GOT3 (cell line): ENCODE measurements at places on chromosomes 1 and 21.

GRCh38 chr1:116243333-116244054 lies 129.6 kb upstream of the ATP1A1 start:
- DNase-seq, result no peak

GRCh38 chr1:223695014-223695548 lies 17.3 kb upstream of the CAPN2 start:
- DNase-seq, result no peak

GRCh38 chr21:36718951-36719501 lies 20.1 kb downstream of the SIM2 start:
- no peak for DNase-seq

DNA sequence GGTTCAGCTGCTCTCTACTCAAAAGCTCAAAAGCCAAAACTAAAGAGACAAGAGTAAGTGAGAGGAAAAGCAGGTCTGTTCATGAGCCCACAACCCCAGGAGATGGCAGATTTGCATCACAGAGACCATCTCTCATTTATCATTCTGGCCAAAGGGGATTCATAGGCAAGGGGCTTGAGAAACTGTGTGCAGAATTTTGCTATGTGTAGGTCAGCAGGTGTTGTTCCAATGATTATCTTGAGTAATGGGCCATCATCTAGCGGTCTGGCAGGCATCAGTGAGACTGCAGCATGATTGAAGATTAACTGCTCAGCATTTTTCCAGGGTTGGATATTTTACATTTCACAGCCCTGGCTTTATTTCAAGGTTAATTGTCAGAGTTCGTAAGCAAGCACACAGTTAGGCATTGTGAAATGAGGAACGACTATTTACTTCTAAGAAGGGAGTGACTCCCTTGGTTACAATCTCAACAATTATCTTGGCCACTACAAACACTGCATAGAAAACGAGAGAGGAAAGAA lies 1204.6 kb upstream of the TMPRSS15 start:
- no peak for DNase-seq

DNA sequence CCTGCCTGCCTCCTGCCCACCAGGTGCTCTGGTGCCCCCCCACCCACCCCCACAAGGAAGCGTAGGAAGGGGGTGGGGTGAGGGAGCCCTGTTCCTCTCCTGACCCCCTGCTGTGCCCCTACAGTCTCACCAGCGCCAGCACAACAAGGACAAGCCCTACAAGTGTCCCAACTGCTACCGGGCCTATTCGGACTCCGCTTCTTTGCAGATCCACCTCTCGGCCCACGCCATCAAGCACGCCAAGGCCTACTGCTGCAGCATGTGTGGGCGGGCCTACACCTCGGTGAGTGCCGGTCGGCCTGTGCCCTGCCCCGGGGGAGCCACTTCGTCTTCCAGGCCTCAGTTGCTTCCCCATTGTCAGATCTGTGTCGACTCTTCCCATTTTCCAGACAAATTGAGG lies 25.9 kb downstream of the A3GALT2 start:
- DNase-seq, result no peak

DNA sequence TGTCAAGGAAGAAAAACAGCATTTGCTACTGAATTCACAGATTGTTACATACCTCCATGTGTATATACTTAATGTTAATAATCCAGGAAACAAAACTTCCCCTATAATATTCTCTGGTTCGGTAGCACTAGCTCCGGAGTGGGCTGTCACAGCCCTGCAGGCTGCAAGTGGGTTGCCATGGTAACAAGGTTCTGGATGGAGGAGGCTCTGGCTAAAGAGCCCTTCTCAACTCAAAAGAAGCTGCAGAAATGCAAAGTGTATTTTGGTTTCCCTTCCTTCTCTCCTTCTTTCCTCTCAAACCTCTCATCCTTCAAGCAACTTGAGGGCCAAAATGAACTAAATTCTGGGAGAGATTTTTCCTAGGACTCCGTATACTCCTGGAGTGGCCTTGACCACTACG lies 45.2 kb downstream of the ASTN1 start:
- no peak for DNase-seq

DNA sequence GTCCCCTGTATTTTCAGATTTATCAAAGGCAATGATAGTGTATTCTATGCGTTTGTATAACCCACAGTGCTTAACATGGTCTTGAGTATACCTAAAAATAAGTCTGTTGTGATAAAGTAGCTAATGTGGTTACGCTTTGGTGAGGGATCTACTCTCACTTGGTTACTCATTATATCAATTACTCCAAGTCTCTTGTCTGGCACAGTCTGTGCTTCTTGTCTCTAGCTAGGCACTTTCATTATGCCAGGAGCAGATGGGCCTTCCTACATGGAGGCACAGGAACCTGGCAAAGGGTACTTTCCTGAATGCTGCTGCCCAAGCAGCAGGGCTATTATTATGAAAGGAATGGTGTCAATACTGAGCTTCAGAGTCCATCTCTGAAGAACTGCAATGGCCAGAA lies 4.2 kb upstream of the PTPN22 start:
- no peak for DNase-seq

- no peak for DNase-seq
These were observed 425 bp upstream of the TADA1 start for GRCh38 chr1:166876540-166876838.

DNA sequence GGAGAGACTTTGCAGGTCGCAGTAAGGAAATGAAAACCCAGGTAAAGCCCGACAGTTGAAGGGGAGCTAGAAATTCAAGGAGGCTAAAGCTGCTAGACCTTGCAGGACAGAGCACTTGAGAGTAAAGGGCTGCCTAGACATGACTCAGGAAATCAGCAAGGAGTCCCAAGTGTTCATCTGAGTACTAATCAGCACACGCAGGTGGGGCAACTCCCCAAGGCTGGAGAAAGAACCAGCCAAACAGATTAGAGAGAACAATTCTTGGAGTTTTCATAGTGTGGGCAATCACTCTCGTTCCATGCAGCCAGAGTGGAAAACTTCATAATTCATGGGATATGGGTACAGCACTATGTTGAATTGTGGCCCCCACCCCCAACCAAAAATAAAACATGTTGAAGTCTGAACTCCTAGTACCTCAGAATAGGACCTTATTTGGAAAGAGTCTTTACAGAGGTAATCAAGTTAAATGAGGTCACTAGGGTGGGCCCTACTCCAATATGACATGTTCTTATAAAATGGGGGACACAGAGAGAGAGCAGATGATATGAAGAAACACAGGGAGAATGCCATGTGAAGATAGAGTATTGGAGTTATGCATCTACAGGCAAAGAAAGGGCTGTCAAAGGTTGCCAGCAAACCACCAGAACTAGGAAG lies 28.0 kb downstream of the SYDE2 start:
- no peak for DNase-seq

- no peak for DNase-seq
These were observed 201.7 kb downstream of the CRB1 start for GRCh38 chr1:197469620-197470210.

DNA sequence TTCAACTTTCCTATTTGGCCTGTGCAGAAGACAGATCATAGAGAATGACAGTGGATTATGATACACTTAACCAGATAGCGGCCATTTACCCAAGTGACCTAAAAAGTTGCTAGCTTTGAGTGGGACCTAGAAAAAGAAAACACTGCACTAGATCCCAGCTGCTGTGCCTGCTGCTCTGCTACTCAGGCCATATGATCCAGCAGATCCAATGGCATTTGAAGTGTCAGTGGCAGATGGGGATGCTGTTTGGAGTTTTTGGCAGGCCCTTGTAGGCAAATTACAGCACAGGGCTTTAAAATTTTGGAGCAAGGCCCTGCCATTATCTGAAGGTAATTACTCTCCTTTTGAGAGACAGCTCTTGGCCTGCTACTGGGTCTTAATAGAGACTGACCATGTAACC lies 74.0 kb upstream of the KCNE2 start:
- no peak for DNase-seq

DNA sequence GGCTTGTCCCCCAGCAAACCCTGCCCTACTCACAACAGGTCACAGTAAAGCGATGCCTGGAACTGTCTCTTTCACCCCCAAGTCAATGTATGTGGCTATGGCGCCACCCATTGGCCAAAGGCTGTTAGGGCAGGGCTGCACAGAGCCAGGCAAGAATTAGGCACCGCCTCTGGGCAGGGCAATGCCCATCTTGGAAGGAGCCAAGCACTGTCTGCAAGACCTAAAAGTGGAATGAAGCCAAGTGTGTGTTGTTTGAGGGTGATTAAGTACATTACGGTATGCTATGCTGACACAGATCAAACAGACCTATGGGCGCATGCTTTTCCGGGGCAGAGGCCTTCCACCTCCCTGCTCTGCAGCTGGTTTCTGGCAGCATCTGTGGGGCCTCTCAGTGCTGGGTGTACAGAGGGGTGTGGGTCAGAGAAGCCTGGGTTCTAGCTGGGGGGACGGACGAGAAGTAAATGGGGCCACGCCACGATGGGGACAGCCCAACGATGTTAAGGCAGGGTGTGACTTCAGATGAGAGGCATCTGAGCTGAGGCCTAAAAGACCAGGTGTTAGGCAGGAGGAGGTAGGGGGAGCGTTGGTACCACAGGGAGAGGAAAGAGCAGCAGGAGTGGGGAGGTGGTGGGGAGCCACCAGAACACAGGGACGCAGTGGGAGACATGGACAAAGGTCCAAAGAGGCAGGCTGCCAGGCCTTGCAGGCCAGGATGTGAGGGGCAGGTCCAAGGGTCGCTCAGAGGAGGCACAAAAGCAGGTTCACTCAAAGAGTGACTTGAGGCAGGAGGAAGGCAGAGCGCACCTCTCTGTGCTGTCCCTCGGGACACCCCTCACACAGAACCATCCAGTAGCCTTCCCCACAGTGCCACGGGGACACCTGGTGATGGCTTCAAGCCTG lies 49.8 kb downstream of the ACOT7 start:
- no peak for DNase-seq

- no peak for DNase-seq
These were observed 50.3 kb downstream of the LEPR start for GRCh38 chr1:65470766-65471165.

DNA sequence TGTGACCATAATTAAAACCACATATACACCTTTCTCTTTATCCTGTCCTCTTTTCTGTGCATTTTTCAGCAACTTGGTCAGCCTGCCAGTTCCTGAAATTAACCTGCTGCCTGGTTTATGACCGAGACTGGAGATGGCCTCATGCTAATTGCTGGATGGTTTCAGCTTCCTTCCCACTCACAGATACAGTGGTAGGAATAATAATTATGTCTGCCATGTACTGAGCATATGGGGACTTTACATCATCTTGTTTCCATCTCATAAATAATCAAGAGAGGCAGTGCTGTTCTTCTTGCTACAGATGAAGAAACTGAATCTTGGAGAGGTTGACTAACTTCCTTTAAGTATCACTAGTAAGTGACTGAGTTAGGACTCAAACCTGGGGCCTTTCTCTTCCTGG lies 148.2 kb downstream of the NOS1AP start:
- no peak for DNase-seq

DNA sequence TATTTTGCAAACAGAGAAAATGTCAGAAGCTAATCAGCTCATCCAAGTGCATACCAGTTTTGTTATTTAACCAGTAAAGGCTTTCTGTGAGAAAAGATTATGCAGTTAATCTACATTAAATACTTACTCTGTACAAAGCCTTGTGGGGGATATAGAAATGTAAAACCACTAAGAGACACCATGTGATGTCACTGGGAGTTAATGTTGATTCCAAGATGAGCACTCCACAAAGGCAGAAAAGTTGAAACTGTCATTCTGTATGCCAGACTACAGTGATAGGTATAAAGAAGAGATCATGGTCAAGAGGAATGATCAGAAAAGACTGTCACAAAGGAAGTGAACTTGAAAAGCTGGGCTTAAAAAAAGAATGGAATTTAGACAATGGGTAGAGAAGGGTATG lies 100.3 kb upstream of the SGIP1 start:
- DNase-seq, result no peak

DNA sequence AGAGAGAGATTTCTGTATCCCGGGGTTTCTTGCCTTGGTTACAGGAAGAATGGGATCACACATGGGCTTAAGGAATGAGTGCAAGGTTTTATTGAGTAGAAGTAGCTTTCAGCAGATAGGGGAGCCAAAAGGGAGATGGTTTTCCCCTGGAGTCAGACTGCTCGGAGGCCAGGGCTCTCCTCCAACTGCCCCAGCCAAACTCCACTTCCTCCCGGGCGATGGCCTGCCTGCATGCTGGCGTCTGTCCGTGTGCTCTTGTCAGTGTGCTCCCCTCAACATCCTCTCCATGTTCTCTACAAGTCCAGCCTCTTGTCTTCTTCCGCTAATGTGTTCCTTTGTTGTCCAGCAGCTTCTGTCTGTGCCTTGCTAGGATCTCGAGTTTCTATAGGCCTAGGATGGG lies 421.3 kb upstream of the ADGRL2 start:
- DNase-seq, result no peak

- DNase-seq, result no peak
These were observed 130.3 kb upstream of the ATP1A1 start for GRCh38 chr1:116242741-116243140.

GRCh38 chr1:65235867-65236805 lies 73.2 kb upstream of the DNAJC6 start:
- DNase-seq, result no peak

DNA sequence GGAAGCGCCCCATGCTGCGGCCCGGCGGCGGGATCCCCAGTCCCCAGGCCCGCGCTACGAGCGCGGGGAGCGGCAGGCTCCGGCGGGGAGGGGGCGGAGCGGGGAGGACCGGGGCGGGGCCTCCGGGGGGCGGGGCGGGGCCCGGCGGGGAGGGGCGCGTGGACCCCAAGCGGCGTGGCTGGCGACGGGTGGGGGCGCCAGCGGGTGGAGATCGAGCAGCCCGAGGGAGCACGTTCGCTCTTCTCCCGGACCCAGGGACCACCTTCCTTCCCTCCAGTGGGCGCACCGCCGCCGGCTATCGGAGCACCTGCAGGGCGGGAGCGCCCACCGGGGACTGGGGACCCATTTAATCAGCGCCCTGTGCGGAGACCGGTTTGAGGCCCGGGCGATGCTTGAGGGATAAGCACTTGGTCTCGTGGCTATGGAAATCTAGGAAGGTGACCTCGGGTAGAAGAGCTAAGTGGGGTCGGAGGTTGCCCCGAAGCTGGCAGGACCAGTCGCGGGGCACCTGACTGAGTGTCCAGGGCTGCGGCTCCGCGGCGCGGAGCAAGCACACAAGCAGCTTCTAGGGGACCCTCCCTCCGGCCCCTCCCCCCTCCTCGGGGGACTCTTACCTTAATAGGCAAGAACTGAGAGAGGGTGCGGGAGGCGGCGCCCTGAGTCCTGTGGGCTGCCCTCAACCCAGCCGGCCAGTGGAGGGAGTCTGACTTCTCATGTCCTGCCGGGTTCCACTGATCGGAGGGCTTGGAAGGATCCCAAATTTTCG lies at the start of gene TSPAN2:
Gene TSPAN2, minus strand, starts transcription at position 84 of the 766 bp plus-strand sequence. Its CDS starts 71 bp downstream, at position 13.
- no peak for DNase-seq
